SK-N-MC (cell line): ENCODE measurements at places on chromosomes 11 and 22.

- DNase-seq = no peak
These were observed 40.8 kb upstream of the PCF11 start for GRCh38 chr11:83116015-83116641.

- no peak for DNase-seq
These were observed 13.4 kb downstream of the EPS8L2 start for GRCh38 chr11:719214-720016.

GRCh38 chr11:76799066-76799804 lies 16.1 kb downstream of the TSKU start:
- no peak for DNase-seq

- DNase-seq = peak; percentile 30
These were observed 51.8 kb downstream of the C11orf71 start for GRCh38 chr11:114348200-114349191.

GRCh38 chr11:15884777-15885540 lies 471.4 kb downstream of the SOX6 start:
- DNase-seq = no peak

DNA sequence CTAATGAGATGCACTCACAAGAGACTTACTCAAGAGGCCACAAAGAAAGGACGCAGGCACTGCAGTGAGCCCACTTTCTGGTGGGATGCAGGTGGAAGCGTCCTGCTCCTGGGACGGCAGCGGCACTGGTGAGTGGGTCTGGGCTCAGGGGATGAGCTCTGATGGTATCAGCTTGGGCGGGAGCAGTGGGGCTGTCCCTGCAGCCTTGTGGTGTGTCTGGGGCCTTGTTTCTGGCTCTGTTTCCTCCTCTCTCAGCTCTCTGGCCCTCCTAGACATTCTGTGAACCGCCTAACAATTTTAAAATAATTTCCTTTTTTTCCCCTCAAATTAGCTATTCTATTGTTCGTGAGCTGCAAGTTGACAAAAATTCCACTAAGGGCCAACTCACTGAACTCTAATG lies 8.8 kb upstream of the ST14 start:
- no peak for DNase-seq

- DNase-seq = no peak
These were observed 67.3 kb upstream of the CREB3L1 start for GRCh38 chr11:46210133-46210636.

- DNase-seq = no peak
These were observed 1.7 kb upstream of the RHOD start for GRCh38 chr11:67054836-67055523.

DNA sequence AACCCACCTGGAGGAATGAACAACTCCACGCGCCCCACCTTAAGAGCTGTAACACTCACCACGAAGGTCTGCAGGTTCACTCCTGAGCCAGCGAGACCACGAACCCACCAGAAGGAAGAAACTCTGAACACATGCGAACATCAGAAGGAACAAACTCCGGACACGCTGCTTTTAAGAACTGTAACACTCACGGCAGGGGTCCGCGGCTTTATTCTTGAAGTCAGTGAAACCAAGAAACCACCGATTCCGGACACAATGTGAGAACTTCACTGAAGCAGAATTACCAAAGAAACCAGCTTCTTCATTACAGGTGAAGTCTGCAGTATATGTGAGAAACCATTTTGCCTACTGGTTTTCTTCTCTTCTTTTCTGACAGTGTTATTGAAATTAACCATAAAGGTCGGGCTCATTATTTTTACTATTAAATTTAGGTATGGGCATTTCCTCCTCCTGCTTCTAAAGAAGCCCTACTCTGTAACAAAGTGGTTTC lies 303.0 kb downstream of the KCNA4 start:
- no peak for DNase-seq

DNA sequence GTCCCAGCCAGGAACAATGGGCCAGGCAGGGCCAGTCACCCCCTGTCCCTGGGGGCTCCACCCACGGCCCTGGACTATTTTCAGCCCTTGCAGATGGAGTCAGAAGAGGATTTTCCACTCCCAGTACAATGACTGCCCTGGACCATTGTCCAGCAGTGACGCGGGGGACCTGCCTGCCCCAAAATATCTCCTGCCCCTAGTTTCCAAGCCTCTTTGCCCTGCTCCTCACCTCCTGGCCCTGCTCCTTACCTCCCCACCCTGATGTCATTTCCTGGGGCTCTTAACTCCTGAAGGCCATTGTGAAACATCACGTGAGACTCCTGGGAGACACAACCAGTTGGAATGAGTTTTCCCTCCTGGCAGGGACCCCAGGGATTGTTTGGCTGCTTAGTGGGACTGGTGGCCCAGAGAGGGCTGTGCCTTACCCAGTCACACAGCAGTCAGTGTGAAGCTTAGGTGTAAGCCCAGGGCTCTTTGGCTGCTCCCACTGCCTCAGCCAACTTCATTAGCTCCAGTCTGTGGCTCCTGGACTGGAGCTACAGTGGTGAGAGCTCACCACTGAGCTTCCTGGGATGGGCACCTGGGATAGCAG lies 22.2 kb downstream of the P2RY2 start:
- DNase-seq = no peak
